ENCODE measurements at places on chromosomes 5 and 9. TPM values are rescaled to one million over a fixed set of nuclear protein-coding genes. Genes with fewer than 3 reads are reported as not detected.
A peak's percentile ranks its signal among the peaks of the same experiment; 100 is the strongest.

IL5 gene
- not detected for total RNA-seq

PHF24 gene
- total RNA-seq: not detected

DNA sequence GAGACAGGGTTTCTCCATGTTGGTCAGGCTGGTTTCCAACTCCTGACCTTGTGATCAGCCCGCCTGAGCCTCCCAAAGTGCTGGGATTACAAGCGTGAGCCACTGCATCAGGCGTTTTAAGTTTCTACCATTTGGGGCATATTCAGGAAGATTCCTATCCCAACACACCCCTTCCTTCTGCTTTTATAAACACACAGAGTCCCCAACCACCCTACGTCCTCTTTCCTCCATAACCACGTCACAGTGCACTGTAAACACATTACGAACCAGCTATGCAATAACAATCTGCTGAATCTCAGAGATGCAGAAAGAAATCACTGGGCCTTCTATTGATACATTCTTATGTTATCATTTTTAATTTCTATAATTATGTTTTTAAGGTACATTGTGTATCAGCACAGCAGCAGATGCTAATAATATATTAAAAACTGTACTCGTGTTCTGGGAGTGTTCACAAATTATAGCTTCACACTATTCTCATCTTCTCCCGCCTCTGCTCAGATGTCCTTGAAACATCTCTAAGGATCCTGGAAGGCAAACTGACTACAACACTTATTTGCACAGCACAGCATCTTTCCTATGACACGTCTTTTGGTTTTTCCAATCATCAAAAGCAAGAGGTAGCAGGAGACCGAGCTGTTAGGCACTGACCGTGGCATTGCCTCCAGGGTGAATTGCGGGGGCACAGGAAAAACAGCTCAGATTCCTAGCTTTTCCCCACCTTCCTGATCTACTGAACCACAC lies 60.2 kb downstream of the KCNIP1 start:
- H3K36me3 ChIP-seq: no peaks in the 10 kb centered on the region
- DNase-seq: no peak
- H3K27me3 ChIP-seq: no peaks in the 10 kb centered on the region
- no peak overlapping the region for H3K4me3 ChIP-seq

- H3K27me3 ChIP-seq: no peaks in the 10 kb centered on the region
- no peak overlapping the region for H3K27ac ChIP-seq
- H3K36me3 ChIP-seq: no peaks in the 10 kb centered on the region
- DNase-seq: no peak
- no peak overlapping the region for H3K4me3 ChIP-seq
Observed at GRCh38 chr5:2897276-2897961, 145.9 kb upstream of the IRX2 start.

GRCh38 chr5:10788358-10788757 lies 27.3 kb upstream of the DAP start:
- H3K4me1 ChIP-seq: no peaks in the 10 kb centered on the region
- no peaks in the 10 kb centered on the region for H3K27me3 ChIP-seq
- no peak overlapping the region for H3K4me3 ChIP-seq
- no peak for DNase-seq

DNA sequence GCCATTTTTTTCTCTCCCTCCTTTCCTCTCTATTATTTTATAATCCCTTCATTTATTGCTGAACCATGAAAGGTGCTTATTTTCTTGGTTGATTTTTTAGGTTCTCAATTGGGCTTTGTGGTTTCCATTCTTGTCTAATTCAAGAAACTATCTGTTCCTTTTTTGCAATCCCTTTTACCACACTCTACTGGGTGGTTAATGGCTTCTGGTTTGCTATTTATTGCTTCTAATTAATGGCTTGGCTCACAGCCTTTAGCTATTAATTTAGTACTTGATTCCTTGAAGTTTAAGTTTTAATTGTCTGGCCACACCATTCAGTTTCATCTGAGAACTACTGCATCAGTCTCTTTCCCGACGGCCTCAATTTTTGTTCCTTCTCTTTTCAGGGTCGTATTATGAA lies 5.6 kb downstream of the FRRS1L start:
- no peak overlapping the region for H3K27ac ChIP-seq
- H3K36me3 ChIP-seq: no peaks in the 10 kb centered on the region
- DNase-seq: no peak
- H3K4me3 ChIP-seq: no peak overlapping the region
- peaks cover 4% of the 10 kb centered on the region for H3K27me3 ChIP-seq

DNA sequence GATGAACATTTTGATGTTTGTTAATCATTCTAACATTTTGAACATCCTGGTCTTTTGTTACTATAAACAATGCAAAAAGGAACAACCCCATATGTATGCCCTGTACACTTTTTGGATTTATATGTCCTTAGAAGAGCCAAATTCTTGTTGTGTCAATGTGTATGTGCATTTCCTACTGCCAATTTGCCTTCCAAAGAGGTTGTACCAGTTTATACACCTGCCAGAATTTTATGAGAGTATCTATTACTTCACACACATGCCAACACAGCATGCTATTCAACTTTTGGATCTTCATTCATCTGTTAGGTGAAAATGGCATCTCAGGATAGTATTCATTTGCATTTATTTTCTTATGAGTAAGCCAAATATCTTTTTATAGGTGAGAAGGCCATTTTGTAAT lies 162.0 kb upstream of the SEMA6A start:
- H3K4me1 ChIP-seq: peaks cover 21% of the 10 kb centered on the region
- H3K36me3 ChIP-seq: no peaks in the 10 kb centered on the region
- DNase-seq: no peak

RHOBTB3 gene
- total RNA-seq: 49.8 TPM

GRCh38 chr9:89524963-89525362 lies 27.1 kb upstream of the SEMA4D start:
- no peak for DNase-seq
- H3K27me3 ChIP-seq: no peaks in the 10 kb centered on the region
- H3K4me1 ChIP-seq: peaks cover 20% of the 10 kb centered on the region
- H3K27ac ChIP-seq: no peak overlapping the region
- H3K36me3 ChIP-seq: no peaks in the 10 kb centered on the region

DNA sequence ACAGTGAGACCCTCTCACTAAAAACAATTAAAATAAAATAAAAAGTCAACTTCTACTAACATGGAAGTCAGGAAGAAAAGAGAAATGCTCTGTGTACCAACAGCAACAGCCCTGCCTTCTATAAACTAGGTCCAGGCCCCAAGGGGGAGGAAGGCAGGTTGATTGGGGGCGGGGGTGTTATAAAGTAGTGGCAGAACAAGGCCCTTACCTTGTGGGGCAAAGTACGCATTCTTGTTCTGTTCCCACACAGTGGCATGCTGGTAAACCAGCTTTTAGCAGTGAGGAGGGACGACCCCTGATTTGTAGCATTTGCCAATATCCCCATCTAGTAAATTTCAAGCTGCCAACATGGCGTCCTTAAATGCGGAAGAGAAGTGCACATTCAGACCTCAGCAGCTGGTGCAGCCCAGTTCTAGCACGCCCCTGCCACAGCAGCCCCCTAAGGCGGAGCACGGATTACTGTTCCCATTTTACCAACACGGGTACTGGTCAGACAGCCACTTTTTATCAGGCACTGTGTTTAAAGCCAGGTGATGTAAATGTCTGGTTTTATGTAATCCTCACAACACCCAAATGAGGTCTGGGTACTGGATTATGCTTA lies 69.5 kb downstream of the GTF3C4 start:
- no peak for DNase-seq
- no peaks in the 10 kb centered on the region for H3K27me3 ChIP-seq
- H3K36me3 ChIP-seq: no peaks in the 10 kb centered on the region
- no peak overlapping the region for H3K27ac ChIP-seq
- no peak overlapping the region for H3K4me3 ChIP-seq

DNA sequence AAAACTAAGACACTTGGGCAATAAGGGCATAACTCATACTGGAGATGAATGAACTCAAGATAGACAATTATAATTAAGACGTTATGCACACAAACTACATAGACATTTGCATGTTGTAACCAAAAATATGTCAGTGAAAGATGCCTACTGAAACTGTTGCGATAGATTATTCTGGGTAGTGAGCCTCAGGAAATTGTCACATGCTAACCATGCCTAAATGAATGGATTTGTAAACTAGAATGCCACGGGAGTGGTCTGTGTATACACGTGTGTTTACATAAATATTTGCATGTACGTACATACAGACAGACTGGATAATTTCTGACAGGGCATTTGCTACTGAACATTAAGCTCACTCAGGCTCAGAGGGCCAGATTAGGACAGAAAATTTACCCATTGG lies 1.2 kb downstream of the NIPSNAP3B start:
- no peak overlapping the region for H3K27ac ChIP-seq
- no peaks in the 10 kb centered on the region for H3K36me3 ChIP-seq
- no peak overlapping the region for H3K4me3 ChIP-seq
- DNase-seq: no peak

DNA sequence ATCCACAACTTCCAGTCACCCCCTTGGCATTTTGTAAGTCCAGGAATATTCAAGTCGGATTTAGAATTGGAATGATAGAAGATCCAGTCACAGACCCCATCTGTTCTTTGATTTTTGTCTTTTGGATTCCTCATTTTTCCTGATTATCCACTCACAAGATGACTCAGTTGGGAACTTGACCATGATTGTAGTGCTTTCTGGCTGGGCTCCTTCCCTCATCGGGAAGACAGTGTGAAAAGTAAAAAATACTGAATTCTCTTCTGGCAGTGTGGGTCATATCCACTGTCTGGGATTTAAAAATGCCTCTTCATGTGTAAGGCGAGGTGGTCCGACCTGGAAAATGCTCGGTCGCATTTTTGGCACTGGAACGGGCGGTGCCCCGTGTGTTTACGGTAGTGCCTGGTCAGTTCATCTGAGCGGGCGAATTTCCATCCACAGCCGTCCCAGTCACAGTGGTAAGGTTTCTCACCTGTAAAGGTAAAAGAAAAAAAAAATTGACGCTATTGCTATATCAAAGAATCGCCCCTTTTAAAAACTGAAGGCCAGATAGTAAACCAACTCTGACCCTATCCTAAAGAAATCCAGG lies 4.0 kb downstream of the KLF4 start:
- H3K27ac ChIP-seq: peak overlapping the region; percentile 93
- H3K36me3 ChIP-seq: no peaks in the 10 kb centered on the region
- DNase-seq: no peak
- H3K4me1 ChIP-seq: peaks cover 31% of the 10 kb centered on the region
- peak overlapping the region; percentile 65 for H3K4me3 ChIP-seq
- peaks cover 4% of the 10 kb centered on the region for H3K27me3 ChIP-seq

- no peaks in the 10 kb centered on the region for H3K27me3 ChIP-seq
- H3K4me3 ChIP-seq: no peak overlapping the region
- DNase-seq: peak; percentile 65
- no peaks in the 10 kb centered on the region for H3K36me3 ChIP-seq
- H3K4me1 ChIP-seq: peaks cover 14% of the 10 kb centered on the region
- H3K27ac ChIP-seq: no peak overlapping the region
Observed at GRCh38 chr5:135246923-135247795, 151.9 kb downstream of the MACROH2A1 start.

IL9 gene
- not detected for total RNA-seq

GRCh38 chr9:84703793-84704192 lies 34.3 kb downstream of the NTRK2 start:
- H3K36me3 ChIP-seq: no peaks in the 10 kb centered on the region
- no peak for DNase-seq
- H3K4me1 ChIP-seq: no peaks in the 10 kb centered on the region
- no peak overlapping the region for H3K4me3 ChIP-seq

Data from upper lobe of left lung (tissue), 6 donors.